ENCODE measurements at places on chromosomes 7 and 10.

- no peak for DNase-seq
Measured at GRCh38 chr10:33046792-33047191, 88.8 kb upstream of the ITGB1 start.

DNA sequence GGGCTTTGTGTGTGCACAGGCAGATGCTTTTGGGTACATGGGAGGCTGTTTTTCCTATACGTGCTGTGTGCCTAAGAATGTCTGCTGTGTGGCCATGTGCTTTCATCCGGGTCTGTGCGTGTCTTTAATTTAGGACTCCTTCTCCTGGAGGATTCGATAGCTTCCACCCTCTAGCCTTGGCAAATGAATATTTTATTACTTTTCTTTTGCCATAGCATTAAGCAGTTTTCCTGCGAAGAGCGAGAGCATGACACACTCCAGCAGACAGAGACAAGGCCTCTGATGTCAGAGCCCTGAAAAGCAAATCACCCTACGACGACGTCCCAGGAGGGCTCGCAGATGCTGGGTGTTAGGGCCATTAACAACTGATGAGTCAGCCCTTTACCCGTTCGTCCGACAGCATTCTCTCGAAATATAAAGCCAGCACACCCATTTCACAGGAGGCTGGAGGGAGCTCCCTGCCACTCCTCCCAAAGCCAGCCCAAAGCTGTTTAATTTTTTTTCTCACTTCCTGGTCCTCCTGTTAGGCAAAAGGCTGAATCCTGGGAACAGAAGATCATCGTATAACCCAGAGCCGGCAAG, 311.3 kb upstream of the ZMIZ1 start:
- DNase-seq = no peak

DNA sequence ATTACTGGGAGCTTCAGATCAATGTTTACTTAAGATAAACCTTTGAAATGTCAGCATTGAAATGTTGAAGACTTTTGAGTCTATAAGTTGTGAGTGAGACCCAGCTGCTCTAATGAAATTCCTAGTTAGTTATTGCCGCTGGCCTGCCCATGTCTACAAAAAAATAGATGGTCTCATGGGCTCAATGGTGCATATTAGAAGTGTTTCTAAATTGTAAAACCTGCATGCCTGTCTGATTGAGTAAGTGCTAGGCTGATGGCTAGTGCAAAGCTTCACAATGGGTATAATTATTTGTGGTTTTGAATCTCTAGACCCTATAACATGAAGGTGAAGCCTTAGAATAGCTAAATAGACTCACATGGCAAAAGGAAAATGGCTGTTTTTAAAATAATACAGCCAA, 234.5 kb downstream of the SORCS3 start:
- no peak for DNase-seq

DNA sequence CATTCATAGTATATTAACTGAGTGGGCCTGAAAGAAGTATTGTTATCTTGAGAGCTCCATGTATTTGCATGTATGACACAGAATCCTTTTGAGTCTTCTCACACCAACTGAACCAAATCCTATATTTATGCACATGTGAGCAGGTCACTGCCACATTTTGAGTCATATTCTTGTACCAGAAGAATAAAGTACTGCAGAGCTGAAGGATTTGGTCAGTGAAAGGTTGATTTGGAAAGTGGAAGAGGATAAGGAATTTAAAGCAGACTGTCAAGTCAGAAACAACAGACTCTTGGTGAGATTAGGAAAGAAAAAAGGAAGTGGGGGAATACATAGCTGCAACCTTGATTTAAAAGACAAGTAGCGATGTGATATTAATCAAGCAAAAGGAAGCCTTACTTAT, 121.8 kb downstream of the ARID5B start:
- no peak for DNase-seq

- DNase-seq = no peak
Measured at GRCh38 chr10:13528875-13529713, at the start of gene BEND7. BEND7 (minus strand) TSS chr10:13529014; CDS start chr10:13528533, 481 bp downstream.

DNA sequence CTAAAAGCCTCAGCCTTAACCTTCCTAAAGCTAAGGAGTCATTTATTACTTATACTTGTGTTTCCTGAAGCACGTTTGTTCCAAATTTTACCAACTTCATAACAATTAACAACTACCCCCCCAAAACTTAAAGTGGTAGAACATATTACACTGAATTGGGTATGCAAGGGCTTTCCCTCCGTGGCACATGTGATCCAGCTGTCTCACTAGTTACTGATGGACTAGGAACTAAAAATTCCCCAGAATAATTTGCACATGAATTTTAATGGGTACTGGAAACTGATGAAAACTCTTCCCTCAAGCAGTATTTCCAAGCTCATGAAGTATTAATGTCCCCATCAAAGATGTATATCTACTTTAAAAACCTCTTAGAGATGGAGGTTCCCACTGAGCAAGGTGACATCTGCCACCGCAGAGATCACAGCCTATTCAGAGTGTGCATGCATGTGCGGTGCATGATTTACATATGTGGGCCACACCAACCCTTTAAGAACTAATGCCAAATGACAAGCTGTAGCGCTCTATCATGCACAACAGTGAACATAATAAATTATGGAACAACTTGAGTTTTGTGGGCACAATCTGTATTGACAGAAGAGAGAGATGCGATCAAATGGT, 139.9 kb upstream of the ADCY1 start:
- DNase-seq = no peak

DNA sequence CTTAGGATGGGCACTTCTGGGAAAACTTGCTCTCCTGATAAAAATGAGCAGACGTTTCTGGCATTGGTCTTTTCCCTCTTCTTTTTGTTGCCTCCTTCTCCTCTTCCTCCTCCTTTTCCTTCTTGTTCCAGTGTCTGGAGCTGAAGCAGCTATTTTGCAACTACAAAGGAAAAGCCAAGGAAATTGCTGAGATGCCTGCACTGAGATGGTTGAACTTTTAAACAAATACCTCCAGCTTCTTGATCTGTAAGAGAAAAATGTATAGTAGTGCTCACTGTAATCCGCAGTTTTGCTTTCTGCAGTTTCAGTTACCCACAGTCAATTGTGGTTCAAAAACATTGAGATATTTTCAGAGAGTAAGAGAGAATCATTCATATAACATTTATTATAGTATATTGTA, 7.5 kb upstream of the SND1 start:
- DNase-seq = no peak

- no peak for DNase-seq
Measured at GRCh38 chr10:132848951-132849545, 63.1 kb upstream of the NKX6-2 start.

GRCh38 chr10:46216836-46217751, 69.7 kb upstream of the ANTXRL start:
- DNase-seq = no peak

GRCh38 chr7:71782051-71782450, 630.1 kb downstream of the CALN1 start:
- DNase-seq = no peak

DNA sequence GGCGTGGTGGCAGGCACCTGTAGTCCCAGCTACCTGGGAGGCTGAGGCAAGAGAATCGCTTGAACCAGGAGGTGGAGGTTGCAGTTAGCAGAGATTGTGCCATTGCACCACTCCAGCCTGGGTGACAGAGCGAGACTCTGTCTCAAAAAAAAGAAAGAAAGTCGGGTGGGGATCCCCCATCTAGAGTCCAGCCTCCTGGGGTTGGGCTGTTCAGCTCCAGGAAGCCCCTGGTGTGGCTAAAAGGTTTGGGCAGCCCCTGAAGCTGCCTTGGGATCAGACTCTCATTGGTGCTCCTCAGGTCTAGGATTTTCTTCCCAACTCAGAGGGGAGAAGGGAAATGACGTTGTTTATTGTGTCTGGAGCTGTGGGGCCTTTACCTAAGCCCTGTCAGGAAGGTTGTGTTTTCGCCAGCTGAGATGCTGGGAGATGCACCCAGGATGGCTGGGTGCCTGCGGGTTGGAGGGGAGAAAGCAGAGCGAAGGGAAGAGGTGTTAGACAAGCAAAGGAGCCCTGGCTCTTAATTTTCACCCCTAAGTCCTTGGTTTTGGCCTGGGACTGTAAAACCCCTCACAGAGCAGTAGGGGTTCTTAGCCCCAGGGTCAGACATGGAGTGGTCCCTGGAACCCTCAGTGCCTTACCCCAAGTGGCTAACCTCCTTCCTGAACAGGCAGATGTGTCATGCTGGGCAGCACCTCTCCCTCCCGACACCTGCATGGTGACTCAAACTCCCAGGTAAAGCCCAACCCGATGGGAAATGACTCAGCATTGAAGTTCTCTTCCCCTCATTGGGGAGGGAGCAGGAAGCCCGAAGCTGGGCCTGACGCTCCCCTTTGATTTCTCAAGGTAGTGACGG, 21.1 kb downstream of the PLAU start:
- DNase-seq = peak; percentile 53

- no peak for DNase-seq
Measured at GRCh38 chr10:47297866-47298540, 2.0 kb upstream of the GDF10 start.

- no peak for DNase-seq
Measured at GRCh38 chr7:73802459-73802858, 28.3 kb upstream of the CLDN4 start.

- DNase-seq = peak; percentile 25
Measured at GRCh38 chr7:1033546-1034145, 10.7 kb upstream of the GPR146 start.

GRCh38 chr10:110744782-110745181, 100.6 kb downstream of the RBM20 start:
- no peak for DNase-seq

GRCh38 chr7:2915023-2915422, 70.9 kb upstream of the GNA12 start:
- no peak for DNase-seq

DNA sequence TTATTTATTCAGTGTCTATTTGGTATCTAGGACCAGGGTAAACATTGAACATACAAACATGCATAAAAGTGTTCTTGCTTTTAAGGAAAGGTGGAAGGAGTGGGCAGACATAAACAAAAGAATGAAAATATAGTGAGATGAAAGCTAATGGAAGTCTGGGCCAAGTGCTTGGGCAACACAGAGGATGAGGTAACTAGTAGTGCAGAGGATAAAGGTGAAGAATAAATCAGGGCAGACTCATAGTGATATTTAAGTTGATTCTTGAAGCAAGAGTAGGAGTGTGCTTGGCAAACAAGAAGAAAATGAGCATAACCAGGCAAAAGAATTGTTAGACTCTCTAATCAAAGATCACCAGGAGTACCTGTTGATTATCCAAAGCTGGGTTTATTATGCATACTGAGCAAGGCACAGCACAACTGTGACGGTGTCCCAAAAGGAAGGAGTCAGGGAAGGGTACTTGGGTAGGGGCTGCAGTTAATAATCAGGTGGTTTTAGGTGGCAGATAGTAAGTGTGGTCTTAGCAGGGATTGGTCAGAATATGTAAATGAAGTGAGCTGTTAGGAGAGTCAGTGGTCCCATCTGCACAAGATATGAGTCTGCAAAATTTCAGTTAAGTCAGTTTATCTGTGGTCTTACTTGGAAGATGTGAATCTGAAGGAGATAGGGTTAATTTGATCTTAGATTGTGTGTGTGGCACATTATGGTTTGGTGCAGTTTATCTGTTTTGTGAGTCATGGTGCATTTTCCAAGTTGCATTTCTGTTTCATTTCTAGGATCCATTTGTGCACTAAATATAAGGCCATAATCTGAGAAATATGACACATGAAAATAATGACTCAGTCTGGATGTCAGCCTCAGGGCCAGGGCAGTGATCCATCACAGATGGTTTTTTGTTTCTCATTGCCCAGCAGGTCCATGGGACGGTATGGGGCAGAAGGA, 30.6 kb upstream of the TAX1BP1 start:
- DNase-seq = no peak

GRCh38 chr10:120979435-120980278, 128.5 kb downstream of the WDR11 start:
- no peak for DNase-seq

DNA sequence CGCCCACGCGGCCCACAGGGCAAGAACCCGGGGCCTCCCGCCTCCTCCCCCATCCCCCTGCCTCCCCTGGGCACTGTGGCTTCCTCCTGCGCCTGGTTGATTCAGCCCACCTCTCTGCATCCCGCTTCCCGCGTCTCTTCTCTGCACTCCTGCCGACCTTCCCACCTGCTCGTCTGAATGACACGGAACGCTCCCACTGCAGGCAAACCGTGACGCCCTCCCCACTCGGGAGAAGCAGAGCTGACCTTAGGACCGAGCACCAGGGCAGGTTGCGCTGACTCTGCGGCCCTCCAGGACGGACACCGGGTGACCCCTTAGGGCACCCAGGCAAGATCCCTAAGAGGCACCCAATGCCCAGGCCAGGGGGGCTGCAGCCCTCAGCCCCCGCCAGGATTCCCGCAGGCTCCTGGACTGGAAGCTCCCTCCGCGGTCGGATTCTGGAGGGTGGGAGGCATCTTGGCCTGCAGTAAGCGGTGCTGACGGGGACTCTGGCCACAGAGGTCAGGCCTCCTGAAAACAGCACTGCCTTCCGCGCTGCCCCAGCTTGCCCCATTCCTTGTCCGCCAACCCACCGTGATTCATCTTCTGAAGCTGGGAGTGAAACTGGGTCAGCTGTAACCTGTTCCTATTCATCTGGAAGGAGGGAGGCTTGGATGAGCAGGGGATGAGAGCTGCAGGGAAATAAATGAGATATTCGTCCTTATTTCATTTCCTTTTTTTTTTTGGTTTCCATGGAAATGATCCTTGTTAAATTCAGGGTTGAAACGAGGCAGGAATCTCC, 990 bp downstream of the CALML3 start:
- DNase-seq = no peak

DNA sequence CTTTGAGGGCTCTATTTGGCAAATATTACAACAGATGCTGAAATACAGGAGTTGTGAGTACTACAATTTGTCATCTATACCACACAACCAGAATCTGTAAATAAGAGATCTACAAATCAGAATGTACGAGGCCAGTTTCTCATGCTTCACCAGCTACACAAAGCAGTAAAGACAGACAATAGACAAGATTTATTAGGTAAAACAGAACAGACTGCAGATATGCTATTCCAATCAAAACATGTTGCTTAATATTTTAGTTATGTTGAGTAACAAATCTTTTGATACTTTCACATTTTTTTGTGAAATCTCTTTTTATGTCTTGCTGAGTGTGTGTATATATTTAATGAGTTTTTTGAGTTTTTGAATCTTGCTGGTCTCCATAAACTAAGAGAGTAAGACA, 109.1 kb downstream of the CHCHD3 start:
- DNase-seq = no peak

GRCh38 chr10:113540845-113541548, 11.9 kb upstream of the HABP2 start:
- no peak for DNase-seq

DNA sequence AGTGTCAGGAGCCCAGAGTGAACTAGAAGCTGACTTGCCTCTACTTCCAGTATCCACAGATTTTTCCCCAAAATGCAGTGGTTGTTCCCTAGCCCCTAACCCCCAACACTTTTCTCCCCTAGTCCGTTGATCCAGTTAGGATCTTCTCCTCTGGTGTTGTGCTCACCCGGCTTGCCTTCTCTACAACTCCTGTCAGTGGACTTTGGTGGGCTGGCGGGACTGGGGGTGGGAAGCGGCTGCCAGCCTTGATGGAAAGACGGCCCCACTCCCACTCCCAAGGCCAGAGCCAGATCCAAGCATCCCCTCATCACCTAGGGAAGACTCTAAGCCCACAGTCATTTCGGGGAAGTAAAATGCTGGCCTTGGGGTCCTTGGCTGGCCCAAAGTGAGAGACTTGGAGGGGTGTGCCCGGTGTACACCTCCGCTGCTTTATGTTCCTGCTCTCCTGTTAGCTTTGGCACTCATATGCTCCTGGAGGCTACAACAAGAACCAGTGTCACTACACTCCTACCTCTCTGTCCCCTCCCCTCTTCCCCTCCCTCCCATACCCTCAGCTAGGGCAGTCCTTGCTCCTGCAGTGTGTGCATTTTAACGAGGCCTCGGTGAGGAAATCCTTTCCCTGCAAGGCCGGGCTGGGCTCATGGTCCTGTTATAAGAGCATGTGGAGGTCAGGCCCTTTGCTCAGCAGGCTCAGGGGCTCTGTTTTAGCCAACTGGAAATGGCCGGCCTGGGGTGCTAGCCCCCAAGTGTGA, 930 bp upstream of the HOXA10 start:
- no peak for DNase-seq

Measured in activated gamma-delta T cell treated with Interleukin-2 at 50 U/mL for 16 hours (primary cell).